ENCODE measurements at places on chromosomes 13 and 19.

- DNase-seq, result peak; percentile 77
Measured at GRCh38 chr19:39502640-39503417, 4.1 kb downstream of the DLL3 start.

GRCh38 chr13:95300625-95301182, 547 bp downstream of the ABCC4 start:
- DNase-seq, result no peak

DNA sequence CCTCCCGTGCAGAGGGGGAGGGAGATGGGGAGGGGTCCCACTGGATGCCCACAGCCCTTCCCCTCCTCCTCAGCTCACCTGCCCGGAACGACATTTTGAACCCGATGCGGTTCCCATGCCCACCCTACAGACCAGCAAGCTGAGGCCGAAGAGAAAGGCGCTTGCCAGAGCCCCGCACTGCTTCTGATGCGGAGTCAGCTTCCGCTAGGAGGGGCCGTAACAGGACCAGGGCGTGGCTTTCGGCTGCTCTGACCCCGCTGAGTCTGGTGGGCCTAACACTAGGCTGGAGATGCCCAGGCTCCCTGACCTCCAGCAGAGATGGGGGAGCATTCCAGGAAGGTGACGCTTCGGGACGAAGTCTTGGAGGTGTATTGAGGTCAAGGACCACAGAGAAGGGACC, 6.7 kb downstream of the ONECUT3 start:
- DNase-seq, result no peak

GRCh38 chr13:45718063-45718462, 15.9 kb downstream of the CBY2 start:
- DNase-seq, result peak; percentile 35

DNA sequence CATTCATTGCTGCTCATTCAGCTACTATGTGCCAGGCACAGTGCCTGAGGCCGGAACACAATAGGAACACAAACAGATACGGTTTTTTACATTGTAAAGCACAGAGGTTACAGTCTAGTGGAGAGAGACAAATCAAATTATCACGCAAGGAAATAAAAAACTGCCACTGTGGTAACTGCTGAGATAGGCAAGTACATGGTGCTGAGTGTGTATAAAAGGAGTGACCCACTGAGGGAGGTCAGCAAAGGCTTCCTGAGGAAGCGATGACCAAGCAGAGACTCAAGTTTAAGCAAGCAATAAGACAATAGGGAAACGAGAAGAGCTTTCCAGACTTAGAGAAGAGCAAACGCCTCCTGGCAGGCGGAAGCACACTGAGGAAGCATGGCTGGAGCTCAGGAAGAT, 56.4 kb downstream of the NUFIP1 start:
- DNase-seq, result no peak

DNA sequence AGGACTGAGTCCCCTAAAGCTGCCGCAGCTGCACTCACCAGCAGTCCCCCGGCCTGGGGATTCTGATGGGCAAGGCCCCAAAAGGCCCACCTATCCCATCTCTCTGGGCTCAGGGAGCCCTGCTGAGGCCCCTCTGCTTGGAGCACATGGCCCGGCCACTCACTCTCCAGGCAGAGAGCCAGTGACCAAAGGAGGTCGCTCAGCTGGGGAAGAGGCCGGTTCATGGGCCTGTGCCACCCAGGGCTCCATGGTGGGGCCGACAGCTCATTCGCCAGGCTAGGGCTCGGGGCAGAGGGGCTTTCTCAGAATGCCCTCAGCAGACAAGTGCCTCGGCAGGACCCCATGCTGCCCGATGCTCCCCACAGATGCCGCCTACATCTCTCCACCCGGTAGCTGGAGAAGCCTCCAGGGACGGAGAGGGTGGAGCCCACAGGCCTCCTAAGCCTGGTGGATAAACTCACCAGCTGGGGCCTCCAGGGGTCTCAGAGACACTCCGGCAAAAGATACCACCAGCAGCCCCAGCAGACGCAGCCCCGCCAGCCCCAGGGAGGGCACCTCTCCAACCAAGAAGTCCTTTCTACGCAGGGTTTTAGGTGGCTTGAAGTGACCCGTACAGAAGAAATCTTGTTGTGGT, 54.4 kb downstream of the MLLT1 start:
- no peak for DNase-seq

Measured in COLO829 (cell line).